ENCODE measurements at places on chromosomes 7 and 10.
A peak's percentile ranks its signal among the peaks of the same experiment; 100 is the strongest.

- no peak for DNase-seq
These were observed at the start of gene NPFFR1 for GRCh38 chr10:70283445-70284399. Gene NPFFR1 (minus strand): TSS chr10:70284004. CDS start chr10:70283676, 328 bp downstream.

DNA sequence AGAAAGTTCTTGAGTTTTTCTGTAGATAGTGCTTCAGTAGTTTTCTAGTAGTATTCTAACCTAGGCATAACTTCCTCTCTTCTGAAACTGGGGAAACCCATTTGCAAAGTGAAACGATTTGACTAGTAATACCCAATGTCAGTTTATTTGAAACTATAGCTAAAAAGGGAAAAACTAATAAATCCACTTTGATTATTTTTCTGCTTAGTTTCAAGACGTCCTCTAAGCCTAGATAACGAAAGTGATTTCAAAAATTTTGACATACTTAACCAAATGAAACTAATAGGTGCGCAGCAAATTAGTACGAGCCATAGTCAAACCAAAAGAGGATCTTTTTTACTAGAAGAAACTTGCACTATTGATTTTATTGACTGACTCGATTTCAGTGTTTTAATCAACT is 9.8 kb upstream of the SP8 start:
- no peak for DNase-seq

- DNase-seq = no peak
These were observed 434.4 kb upstream of the MGMT start for GRCh38 chr10:129032372-129033313.

DNA sequence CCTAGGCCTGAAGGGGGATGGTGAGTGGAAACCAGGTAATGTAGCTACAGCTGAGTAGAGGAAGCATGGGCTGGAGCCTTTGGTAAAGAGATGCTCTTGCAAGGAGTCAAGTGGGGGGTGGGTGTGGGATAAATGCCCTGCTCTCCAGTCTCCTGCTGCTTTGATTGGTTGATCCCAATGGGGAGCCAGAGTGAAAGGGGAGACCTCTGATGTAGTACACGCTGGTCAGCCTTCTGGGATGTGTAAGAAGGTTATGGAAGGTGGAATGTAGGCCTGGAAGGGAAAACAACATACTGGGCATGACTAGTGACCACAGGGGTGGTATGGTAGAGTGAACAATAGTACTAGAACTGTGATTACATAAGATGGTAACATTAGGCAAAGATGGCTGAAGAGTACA is 44.3 kb downstream of the TET1 start:
- DNase-seq = no peak

DNA sequence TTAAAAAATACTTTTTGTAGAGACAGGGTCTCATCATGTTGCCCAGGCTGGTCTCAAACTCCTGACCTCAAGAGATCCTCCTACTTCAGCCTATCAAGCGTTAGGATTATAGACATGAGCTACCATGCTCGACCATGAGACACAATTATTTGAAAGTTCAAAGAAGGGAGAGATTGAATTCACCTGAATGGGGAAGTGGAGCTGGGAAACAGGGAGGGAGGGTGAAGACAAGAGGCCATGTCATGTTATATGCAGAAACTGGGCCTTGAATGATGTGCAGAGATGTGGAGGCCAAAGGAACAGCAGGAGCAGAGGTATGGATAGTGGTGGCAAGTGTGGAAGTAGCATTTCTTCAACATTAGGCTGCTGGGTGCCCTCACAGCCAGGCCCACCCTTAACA is 18.7 kb upstream of the CYCS start:
- no peak for DNase-seq

- no peak for DNase-seq
These were observed 301.4 kb downstream of the PTPRN2 start for GRCh38 chr7:158286210-158286609.

GRCh38 chr7:137916564-137916963 is 69.8 kb upstream of the DGKI start:
- no peak for DNase-seq

DNA sequence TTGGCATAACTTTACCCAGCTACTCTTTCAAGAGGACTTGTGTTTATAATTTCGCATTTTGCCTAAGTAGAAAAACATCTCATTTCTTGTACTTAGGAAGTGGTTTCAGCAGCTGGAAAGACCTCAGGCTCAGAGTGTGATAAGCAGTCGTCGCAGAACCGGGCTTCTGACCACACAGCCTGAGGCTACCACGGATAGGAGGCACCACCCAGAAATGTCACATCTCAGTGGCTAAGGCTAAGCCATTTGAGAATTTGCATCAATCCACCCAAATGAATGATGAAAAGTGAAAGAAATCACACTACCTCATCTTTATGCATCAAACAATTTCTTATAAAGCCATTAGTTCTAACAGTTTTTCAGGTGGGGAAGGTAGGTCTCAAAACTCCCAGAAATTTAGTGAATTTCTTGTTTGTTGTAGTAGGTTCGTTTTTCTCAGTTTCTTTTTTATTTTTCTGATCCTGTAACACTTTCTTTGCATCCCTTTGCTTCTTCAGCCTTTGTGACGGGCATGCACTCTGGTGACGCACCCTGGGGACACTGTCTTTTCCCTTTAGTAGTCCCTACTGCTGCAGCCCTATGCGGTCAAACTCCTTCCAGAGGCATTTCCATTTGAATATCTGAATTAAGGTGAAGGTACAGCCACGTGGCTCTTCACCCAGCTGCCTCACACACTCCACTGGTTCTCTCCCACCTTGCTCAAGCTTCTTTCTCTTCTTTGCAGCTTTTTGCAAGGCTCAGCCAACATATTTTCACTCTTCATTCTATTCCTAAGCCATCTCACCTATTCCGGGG is 68.5 kb downstream of the MAP3K8 start:
- DNase-seq = peak; percentile 64

DNA sequence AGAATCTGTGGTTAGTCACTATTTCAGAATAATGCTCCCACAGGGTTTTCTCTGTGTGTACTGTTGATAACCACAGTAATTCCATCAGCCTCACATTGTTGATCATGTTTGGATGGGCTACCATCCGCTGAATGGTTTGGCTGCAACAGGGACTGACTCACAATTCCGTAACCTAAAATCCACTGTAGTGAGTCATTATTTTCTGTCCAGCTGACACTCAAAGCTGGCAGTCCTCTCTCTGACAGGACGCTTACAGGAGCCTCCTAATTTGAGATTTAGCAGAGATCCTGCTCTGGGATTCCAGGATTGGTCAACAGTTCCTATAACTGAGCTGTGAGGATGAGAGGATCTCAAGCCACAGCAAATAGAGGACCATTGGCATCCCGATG is 32.7 kb downstream of the VWA2 start:
- no peak for DNase-seq

DNA sequence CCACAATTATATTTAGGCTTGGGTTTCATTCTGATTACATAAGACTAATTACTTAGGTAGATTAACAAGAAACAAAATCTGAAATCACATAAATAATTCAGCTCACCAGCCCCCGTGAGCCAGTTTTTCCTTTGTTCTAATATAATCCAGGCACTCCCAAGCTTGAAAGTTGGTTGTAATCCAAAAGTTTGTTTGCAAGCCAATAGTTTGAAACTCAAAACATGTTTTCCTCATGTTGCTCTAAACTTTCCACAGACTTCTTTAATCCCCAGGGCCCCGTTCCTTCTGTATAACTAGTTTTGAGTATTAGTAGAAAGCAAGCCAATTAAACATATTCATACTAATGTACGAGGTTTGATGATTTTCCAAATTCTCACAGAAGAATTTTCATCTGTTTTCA is 56.1 kb downstream of the SP8 start:
- DNase-seq = no peak

All from GM06990 (cell line).